Iris pigment epithelial cell (primary cell): ENCODE measurements at places on chromosomes 5 and 9.
A peak's percentile ranks its signal among the peaks of the same experiment; 100 is the strongest.

DNA sequence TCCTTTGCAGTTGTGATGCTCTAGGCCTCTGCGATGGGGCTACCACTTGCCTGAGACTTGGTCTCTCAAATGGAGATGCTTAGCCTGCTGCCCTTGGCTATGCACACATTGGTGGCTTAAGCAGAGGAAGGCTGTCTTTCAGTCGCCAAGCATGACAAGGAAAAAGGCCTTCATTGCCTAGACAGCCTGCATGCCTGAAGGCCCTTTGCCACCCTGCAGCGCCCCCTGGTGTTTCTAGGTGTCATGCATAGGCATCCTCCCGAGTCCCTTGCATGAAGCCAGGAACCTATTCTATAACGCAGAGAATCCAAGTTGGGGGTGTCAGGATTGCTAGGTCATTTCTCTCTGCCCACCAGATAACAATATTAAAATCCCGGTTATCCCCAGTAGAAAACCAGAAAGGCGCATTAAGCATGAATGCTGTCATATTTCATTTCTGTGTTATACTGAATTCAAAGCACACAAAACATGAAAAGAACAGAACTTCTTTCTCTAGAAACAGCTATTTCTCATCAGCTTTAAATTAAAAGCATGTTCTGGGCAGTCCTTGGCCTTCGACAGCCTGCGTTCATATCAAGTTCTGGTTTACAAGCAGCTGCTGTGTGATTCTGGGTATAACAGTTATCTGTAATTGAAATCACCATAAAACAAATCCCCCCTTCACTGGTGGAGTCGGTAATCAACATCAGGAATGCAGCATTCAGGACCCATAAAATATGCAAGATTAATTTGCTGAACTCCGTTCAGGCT, 59.7 kb upstream of the TRPC7 start:
- DNase-seq: peak; percentile 46

DNA sequence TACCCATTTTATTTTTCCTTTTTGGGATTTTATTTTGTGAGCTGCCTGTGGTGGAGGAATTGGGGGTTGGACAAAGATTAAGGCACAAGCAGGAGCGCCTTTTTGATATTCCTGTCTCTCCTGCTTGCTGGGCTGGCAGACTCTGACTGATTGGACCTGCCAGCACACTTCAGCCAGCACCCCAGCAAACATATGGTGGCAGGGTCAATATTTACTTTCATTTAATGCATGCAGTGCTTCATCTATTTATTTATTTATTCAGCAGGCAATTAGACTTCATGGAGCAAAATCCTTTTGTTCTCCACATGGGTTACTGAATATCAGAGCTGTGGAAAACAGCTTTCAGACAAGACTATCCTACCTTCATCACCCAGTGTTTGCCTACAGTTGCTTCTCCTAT, 48.4 kb upstream of the EPB41L4A start:
- no peak for DNase-seq

DNA sequence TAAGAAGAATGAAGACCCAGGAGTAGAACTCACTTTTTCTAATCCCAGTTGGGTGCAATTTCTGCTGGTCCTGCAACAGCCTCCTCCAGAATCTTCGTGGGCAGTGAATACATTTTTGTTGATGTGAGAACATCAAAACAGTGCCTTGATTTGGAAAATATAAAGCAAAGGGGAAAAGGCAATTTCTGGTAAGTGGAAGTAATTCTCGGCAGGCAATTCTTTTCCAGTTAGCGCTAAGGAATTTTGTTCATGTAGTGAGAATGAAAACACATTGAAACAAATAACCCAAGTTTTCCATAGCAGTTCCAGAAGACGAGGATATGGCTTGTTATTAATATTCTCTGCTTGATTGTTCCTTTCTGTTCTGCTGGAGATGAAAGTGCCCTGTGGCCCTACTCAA, 178.7 kb downstream of the SPATA31D1 start:
- no peak for DNase-seq

GRCh38 chr9:119416793-119417192, 47.6 kb upstream of the BRINP1 start:
- no peak for DNase-seq

GRCh38 chr5:74092766-74093165, 466.8 kb downstream of the ARHGEF28 start:
- DNase-seq: no peak

GRCh38 chr5:15577132-15577531, 77.2 kb downstream of the FBXL7 start:
- DNase-seq: no peak

- peak; percentile 35 for DNase-seq
Observed at GRCh38 chr9:121765021-121765950, 113.9 kb downstream of the DAB2IP start.

- DNase-seq: no peak
Observed at GRCh38 chr5:42037379-42037932, 112.4 kb downstream of the FBXO4 start.

DNA sequence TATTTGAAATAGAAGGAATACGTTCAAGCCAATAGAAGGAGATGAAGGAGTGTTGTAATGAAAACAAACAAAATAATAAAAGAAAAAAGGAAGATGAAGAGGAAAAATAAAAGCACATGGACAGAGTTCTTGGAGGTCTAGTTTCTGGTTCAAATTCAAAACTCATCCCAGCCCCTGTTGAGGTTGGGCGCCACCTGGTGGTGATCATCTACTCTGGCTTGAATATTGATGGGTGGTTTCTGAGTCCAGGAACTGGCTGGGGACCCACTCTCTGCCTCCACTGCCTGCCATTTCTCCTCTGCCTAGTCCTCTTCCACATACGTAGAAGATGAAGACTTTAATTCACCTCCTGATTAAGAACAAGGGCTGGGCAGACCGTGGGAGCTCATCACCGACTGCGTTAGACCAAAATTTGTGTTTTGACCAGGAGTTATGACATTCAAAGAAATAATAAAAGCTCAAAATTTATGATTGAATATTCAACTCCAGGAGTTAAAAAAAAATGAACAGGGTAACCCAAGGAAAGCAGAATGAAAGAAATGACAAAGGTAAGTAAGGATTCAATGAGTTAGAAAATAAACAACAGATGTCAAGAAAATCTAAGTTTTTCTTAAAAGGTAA, 99.0 kb upstream of the SLC1A3 start:
- DNase-seq: peak; percentile 59

GRCh38 chr5:14251733-14252132, 108.6 kb downstream of the TRIO start:
- no peak for DNase-seq

DNA sequence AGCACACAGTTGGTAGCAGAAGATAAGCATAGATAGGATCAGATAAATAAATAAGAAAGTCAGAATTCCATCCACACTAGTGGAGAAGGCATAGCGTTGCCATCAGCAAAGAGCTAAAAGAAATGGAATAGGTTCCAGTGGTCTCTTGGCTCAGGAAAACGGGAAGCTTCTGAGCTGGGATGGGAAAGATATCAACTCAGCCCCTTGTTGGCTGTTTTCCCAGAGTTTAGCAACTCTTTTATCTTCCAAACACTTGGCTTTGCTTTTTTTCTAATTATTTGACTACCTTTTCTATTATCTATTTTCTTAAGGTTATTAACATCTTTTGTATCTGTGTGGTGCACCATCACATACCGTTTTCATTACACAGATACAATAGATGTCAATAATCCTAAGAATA, 445.7 kb upstream of the TRPC7 start:
- DNase-seq: no peak
